Effector memory CD8-positive, alpha-beta T cell (primary cell): ENCODE measurements at places on chromosomes 16 and 17.

- H3K4me1 ChIP-seq, result peaks cover 15% of the 10 kb centered on the region
- H3K36me3 ChIP-seq, result peaks cover 12% of the 10 kb centered on the region
- no peak for DNase-seq
- H3K4me3 ChIP-seq, result no peak overlapping the region
Observed at GRCh38 chr16:80544326-80544725, 3.5 kb downstream of the DYNLRB2 start.

GRCh38 chr17:32120141-32120540 is 22.2 kb upstream of the RHOT1 start:
- peaks cover 7% of the 10 kb centered on the region for H3K27me3 ChIP-seq
- peaks cover 3% of the 10 kb centered on the region for H3K4me1 ChIP-seq
- H3K4me3 ChIP-seq, result no peak overlapping the region

GRCh38 chr16:50478773-50479149 is 69.4 kb upstream of the NKD1 start:
- H3K27ac ChIP-seq, result no peak overlapping the region
- H3K36me3 ChIP-seq, result no peaks in the 10 kb centered on the region
- H3K4me1 ChIP-seq, result peaks cover 1% of the 10 kb centered on the region
- DNase-seq, result no peak
- no peak overlapping the region for H3K4me3 ChIP-seq
- peaks cover 65% of the 10 kb centered on the region for H3K27me3 ChIP-seq

DNA sequence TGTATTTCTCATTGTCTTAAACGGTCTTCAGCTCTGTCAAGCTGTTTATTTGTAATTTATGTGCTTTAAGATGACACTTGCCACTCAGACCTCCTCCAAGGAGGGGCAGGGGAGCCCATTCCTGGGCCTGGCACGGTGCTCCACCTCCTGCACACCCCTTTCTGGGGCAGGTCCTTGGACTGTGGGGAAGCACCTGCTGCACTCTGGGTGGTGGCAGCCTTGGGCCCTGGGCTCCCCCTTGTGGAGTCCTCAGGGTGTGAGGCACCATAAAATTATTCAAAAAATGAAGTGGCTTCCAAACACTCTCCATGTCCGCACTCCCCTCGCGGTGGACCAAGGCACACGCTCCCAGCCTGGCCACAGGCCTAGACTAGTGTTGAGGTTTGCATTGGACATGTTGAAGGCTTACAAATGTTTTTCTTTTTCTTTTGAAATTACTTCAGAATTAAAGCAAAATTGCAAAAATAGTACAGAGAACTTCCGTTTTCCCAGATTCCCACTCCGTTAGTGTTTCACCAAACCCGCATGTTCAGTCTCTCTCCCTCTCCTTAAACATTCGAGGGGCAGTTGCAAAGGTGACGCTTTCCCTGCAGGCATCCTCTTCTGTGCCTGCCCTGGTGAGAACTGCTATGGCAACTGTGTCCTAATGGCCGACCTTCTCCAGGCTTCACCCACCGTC is 32.4 kb downstream of the FOXK2 start:
- peak; percentile 61 for DNase-seq
- H3K4me1 ChIP-seq, result peaks cover 34% of the 10 kb centered on the region
- peaks cover 3% of the 10 kb centered on the region for H3K36me3 ChIP-seq
- H3K27me3 ChIP-seq, result no peaks in the 10 kb centered on the region
- peak overlapping the region; percentile 21 for H3K27ac ChIP-seq

GRCh38 chr17:37781451-37781850 is 36.6 kb upstream of the HNF1B start:
- no peaks in the 10 kb centered on the region for H3K4me1 ChIP-seq
- no peak overlapping the region for H3K27ac ChIP-seq
- H3K36me3 ChIP-seq, result no peaks in the 10 kb centered on the region
- no peak for DNase-seq

GRCh38 chr16:17404941-17405689 is 65.6 kb downstream of the XYLT1 start:
- H3K27ac ChIP-seq, result peak overlapping the region; percentile 46
- H3K36me3 ChIP-seq, result no peaks in the 10 kb centered on the region
- peaks cover 18% of the 10 kb centered on the region for H3K4me1 ChIP-seq
- no peak overlapping the region for H3K4me3 ChIP-seq
- no peak for DNase-seq

- H3K4me3 ChIP-seq, result peak overlapping the region; percentile 53
- no peak for DNase-seq
- H3K27ac ChIP-seq, result peak overlapping the region; percentile 71
- H3K4me1 ChIP-seq, result peaks cover 37% of the 10 kb centered on the region
- no peaks in the 10 kb centered on the region for H3K27me3 ChIP-seq
Observed at GRCh38 chr16:11673091-11674000, 5.1 kb downstream of the SNN start.

- H3K27ac ChIP-seq, result peak overlapping the region; percentile 63
- H3K36me3 ChIP-seq, result peaks cover 17% of the 10 kb centered on the region
- H3K4me3 ChIP-seq, result no peak overlapping the region
- DNase-seq, result no peak
Observed at GRCh38 chr17:3919123-3919624, 2.9 kb upstream of the P2RX1 start.

- H3K27ac ChIP-seq, result no peak overlapping the region
- no peaks in the 10 kb centered on the region for H3K27me3 ChIP-seq
- peaks cover 3% of the 10 kb centered on the region for H3K36me3 ChIP-seq
- H3K4me3 ChIP-seq, result no peak overlapping the region
- no peak for DNase-seq
Observed at GRCh38 chr17:35287286-35287811, 44.5 kb downstream of the SLFN5 start.

DNA sequence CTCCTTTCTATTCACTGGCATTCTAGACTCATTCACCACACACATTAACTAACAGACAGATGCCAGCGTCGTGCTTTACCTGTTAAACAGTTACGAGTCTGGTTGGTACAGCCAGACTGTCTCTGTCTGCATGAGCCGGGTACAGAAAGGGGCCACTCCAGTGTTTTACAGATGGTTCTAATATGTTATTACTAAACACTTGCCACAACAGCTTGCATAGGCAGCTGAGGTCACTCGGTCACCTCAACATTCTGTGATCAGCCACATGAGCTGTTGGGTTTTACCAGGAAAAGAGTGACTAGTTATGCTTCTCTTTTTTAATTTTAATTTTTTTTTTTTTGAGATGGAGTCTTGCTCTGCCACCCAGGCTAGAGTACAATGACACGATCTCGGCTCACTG is 25.2 kb downstream of the CD300A start:
- peaks cover 34% of the 10 kb centered on the region for H3K4me1 ChIP-seq
- H3K27me3 ChIP-seq, result no peaks in the 10 kb centered on the region
- no peak for DNase-seq
- H3K4me3 ChIP-seq, result no peak overlapping the region
- H3K27ac ChIP-seq, result peak overlapping the region; percentile 72
- H3K36me3 ChIP-seq, result peaks cover 7% of the 10 kb centered on the region

GRCh38 chr17:55681342-55681700 is 41.3 kb downstream of the TMEM100 start:
- peaks cover 18% of the 10 kb centered on the region for H3K27me3 ChIP-seq
- no peaks in the 10 kb centered on the region for H3K36me3 ChIP-seq
- no peak overlapping the region for H3K4me3 ChIP-seq
- no peak for DNase-seq
- H3K27ac ChIP-seq, result no peak overlapping the region

GRCh38 chr17:74801896-74802295 is 25.8 kb upstream of the NAT9 start:
- H3K36me3 ChIP-seq, result peaks cover 20% of the 10 kb centered on the region
- peaks cover 1% of the 10 kb centered on the region for H3K4me1 ChIP-seq
- no peak overlapping the region for H3K27ac ChIP-seq
- no peaks in the 10 kb centered on the region for H3K27me3 ChIP-seq

GRCh38 chr17:76917829-76918228 is 49.6 kb downstream of the MGAT5B start:
- no peak overlapping the region for H3K27ac ChIP-seq
- DNase-seq, result no peak
- peaks cover 89% of the 10 kb centered on the region for H3K27me3 ChIP-seq

GRCh38 chr17:71023249-71024030 is 854.1 kb downstream of the KCNJ2 start:
- H3K4me1 ChIP-seq, result no peaks in the 10 kb centered on the region
- DNase-seq, result no peak
- peaks cover 2% of the 10 kb centered on the region for H3K36me3 ChIP-seq
- no peak overlapping the region for H3K27ac ChIP-seq
- H3K27me3 ChIP-seq, result no peaks in the 10 kb centered on the region

DNA sequence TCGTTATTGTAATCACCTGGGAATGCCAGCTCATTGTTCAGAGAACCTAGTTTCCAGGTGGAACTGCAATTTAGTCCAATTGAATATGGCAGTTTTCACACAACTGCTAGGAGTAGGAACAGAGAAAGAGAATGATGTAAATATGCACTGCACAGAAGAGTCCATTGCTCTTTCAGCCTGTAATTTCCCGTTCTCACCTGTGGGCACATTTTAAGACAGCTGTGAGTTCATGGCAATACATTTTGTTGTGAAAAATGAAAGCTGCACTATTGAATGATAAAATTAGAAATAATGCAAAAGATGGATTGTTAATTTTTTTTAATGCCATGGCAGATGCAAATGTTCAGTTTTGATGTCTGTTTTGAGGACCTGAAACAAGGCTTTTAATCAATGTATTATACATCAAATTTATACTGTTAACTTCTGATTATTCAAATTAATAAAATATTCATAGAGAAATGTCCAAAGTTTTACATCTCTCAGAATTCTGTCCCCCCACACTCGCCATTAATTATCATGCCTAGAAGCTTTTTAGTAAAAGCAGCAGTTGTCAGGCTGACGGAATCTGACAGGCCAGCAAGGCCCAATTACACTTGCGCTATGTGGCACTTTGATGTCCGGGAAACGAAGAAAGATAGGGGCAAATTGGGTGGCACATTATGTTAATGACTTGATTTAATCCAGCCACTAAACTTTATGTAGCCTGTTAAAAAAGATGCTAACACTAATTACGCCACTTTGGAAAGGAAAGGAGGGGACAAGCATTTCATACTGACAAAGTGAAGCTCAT is 72.2 kb downstream of the RPGRIP1L start:
- H3K27ac ChIP-seq, result peak overlapping the region; percentile 46
- H3K4me3 ChIP-seq, result no peak overlapping the region
- H3K36me3 ChIP-seq, result peaks cover 5% of the 10 kb centered on the region
- no peak for DNase-seq
- H3K27me3 ChIP-seq, result no peaks in the 10 kb centered on the region
- H3K4me1 ChIP-seq, result no peaks in the 10 kb centered on the region

DNA sequence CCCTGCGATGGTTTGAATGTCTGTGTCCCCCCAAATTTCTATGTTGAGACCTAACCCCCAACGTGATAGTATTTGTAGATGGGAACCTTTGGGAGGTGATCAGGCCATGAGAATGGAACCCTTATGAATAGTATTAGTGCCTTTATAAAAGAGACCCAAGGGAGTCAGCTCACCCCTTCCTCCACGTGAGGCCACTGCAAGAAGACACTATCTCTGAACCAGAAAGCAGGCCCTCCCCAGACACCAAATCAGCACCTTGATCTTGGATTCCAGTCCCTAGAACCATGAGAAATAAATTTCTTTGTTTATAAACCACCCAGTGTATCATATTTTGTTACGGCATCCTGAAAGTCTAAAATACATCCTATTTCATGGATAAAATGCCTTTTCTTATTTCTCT is 64.4 kb upstream of the LRRC37A3 start:
- DNase-seq, result no peak

DNA sequence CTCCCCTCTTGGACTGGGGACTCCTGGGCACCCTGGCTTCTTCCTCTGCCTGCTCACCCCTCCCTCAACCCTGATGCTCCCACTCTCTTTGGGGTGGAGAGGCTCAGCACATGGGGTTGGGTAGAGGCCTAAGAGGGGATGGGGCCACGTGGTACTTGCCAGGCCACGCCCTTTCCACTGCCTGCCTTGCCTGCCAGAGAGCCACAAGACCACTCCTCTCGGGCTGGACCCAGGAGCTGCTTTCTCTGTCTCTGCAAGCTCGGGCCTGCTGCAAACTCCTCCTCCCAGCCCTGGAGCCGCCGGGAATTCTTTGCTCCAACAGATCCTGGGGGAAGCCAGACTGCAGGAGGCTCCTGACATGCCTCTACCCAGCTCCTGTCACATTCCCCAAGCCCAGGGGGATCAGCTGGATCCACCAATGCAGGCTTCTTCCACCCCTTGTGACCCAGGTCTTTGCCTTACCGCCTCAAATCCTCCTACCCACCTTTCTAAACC is 11.8 kb downstream of the DLX4 start:
- H3K4me3 ChIP-seq, result no peak overlapping the region
- H3K4me1 ChIP-seq, result no peaks in the 10 kb centered on the region
- H3K36me3 ChIP-seq, result no peaks in the 10 kb centered on the region
- H3K27me3 ChIP-seq, result peaks cover 92% of the 10 kb centered on the region

GRCh38 chr16:12449374-12449773 is 354.3 kb downstream of the CPPED1 start:
- H3K36me3 ChIP-seq, result no peaks in the 10 kb centered on the region
- no peak for DNase-seq

- H3K4me1 ChIP-seq, result peaks cover 12% of the 10 kb centered on the region
- peak overlapping the region; percentile 41 for H3K27ac ChIP-seq
- H3K36me3 ChIP-seq, result peaks cover 99% of the 10 kb centered on the region
- H3K4me3 ChIP-seq, result no peak overlapping the region
- DNase-seq, result no peak
Observed at GRCh38 chr16:4376126-4376892, 4.7 kb downstream of the VASN start.

DNA sequence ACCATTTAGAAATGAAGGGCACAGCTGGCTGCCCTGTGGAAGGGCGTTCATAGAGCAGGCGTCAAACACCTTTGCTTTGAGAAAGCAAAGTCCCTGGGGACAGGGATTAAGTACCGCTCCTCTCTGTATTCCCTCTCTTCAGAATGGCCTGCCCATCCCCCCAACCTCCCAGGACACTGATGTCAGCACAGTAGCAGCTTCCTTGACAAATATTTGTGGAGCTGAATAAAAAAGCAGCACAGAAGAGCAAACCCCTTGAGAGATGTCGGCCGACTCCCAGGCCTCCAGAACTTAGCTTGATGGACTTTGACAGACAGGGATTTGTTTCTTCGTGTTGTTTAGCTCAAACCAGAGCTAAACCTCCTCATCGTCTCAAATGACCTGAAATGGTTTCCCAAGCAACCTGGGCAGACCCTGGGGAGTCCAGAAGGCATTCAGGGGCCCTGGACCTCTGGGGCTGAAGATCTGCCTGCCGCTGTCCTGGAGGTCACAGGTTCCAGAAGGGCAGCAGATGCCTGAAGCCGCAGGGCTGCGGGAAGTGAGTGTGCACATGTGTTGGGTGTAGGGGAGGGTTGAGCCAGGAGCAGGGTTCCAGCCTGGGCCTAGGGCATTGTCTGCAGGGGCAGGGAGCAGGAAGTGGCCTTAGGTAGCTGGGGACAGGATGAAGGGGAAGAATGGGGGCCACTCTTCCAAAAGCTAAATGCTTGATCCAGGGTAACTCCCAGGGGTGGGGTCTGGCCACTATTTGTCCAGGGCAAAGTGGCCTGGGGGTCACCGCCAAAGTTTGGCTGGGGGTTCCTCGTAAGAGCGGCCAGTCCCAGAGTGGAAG is 42.3 kb upstream of the NKD1 start:
- no peak for DNase-seq
- H3K4me3 ChIP-seq, result no peak overlapping the region
- no peaks in the 10 kb centered on the region for H3K36me3 ChIP-seq
- no peak overlapping the region for H3K27ac ChIP-seq
- H3K4me1 ChIP-seq, result no peaks in the 10 kb centered on the region

GRCh38 chr16:2392025-2392424 is 37.2 kb upstream of the CCNF start:
- no peak overlapping the region for H3K27ac ChIP-seq
- H3K4me1 ChIP-seq, result no peaks in the 10 kb centered on the region
- H3K4me3 ChIP-seq, result no peak overlapping the region
- DNase-seq, result no peak
